Right renal cortex interstitium (tissue), 3 donors: ENCODE measurements at places on chromosomes 1 and 21.

DNA sequence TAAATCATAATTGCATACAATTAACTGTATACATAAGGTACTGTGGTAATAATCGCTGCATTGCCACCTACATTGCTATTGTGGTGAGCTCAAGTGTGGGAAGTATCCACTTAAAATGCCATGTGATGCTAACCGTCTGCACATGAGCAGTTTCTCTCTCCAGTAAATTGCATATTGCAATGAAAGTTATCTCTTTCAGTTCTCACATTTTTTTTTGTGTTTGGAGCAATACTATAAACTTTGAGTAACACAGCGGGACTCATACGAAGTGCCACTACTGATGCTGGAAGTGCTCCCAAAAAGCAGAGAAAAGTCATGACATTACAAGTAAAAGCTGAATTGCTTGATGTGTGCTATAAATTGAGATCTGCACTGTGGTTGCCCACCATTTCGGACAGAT, 38.5 kb downstream of the DISC1 start:
- no peak for DNase-seq

DNA sequence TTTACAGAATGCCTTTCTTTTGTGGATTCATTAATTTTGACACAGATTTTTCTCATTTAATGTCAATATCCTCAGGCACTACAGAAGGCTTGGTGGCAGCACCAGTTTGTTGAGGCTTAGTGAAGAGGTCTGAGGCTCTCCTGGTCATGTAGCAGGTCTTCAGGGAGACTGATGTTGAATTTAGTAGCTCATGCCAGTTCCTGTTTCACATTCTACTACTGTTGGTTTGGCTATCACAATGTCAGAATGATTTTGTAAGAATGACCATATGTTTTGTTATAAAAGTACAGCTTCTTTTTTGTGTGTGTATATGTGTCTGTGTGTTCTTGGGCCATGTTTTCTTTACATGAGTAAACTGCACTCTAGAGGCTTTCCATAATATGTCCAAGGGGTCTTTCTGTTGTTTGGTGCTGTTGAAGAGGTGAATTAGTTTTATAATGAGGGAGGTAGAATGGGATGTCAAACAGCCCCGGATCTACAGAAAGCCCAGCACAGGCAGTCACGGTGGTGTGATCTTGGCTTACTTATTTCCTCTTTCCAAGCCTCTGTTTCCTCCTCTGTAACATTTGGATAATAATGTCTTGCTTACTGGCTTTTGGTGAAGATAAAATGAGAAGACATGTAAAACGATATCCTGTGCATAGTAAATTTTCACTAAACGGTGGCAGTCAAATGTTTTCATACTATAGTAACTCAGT, 32.0 kb downstream of the C1orf21 start:
- no peak for DNase-seq

DNA sequence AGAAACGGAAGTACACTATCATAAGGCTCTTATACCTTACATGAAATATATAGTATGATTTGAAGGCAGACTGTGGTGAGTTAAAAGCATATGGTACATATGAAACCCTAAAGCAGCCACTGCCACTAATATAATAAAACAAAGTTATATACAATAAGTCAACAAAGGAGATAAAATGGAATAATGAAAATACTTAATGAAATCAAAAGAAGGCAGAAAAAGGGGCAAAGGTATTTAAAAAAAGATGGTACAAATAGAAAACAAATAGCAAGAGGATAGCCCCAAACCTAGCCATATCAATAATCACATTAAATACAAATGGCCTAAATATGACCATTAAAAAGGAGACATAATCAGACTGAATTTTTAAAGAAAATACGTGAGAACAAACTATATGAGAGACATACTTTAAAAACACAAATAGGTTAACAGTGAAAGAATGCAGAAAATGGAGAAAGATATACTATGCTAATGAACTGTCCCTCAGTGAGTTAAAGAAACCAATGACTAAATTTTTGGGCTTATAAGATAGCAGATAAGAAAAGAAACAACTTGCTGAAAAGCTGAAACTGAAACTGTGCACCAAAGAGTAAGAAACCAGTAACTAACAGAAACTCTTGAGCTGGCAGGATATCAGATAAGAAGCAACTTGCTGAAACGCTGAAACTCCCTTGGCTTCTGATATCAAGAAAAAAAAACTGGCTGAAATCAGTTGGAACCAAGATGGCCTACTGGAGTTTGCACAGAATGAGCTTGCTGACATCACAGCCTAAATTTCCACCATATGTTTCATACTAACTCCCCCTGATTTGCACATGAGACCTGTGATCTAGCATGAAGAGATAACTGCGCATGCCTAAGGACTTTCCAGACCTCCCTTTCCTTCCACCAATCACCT, 44.3 kb upstream of the IL10 start:
- no peak for DNase-seq

GRCh38 chr1:53804791-53805505, 33.1 kb downstream of the NDC1 start:
- DNase-seq = no peak

DNA sequence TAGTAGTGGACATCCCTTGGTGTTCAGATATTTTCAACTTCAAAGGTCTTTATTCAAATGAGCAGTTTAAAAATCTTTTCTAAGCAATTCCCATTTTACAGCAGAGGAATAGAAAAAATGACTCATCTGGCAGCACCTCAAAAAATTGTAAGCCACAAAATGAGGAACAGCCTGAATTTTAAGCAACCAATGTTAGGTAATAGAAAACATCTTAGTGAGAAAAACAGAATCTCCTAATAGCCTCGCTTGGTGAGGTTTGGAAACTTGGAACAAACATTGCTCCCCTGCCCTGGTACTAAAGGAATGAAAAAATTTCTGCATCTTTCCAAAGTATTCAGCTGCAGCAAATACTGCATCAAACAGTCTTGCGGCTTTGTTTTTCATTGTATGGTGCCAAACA, 264.4 kb downstream of the NTNG1 start:
- no peak for DNase-seq

- no peak for DNase-seq
Observed at GRCh38 chr1:192795916-192796618, 12.8 kb upstream of the RGS2 start.
